Naive thymus-derived CD4-positive, alpha-beta T cell (primary cell): ENCODE measurements at places on chromosomes 2 and 18. TPM values are rescaled to one million over a fixed set of nuclear protein-coding genes. Genes with fewer than 3 reads are reported as not detected.

RESP18 gene
- total RNA-seq = not detected

GALNT5 gene
- total RNA-seq = not detected in 2 replicates

ASPRV1 gene
- total RNA-seq = 2.9 TPM

FER1L5 gene
- total RNA-seq = not detected

DCC gene
- total RNA-seq = not detected

SGO2 gene
- 29.3 and 32.3 TPM in 2 replicates for total RNA-seq

THSD7B gene
- not detected for total RNA-seq

- DNase-seq = no peak
Measured at GRCh38 chr2:126635736-126636135, 20.2 kb upstream of the GYPC start.

DNA sequence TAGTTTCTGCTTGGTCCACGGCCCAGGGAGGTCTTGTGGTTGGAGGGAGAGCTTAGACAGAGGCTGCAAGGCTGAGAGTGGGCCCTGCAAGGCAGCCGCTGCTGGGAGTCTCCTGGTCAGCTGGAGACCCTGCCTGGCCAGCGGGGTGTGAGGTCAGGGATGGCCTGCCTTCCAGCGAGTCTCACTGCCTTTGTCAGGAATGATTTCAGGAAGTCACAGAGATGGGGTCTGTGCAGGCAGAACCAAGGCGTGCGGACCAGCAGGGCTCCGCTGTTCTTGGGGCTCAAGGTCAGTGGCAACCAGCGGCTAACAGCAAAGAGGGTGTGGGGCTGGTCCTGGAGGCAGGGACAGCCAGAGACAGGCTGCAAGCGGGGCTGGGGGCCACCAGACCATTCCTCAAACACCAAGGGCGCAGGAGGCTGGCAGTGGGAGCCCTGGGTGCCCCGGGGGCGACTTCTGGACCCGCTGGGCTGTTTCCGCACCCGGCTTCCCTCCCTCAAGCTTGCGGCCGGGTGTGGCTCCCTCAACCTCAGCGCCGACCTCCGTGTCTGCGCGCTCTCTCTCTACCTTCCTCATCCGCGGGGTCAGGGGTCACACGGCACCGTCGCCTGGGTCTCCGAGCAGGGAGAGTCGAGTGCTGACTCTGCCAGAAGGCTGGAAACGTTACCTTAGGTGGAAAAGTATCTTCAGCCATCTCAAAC, 124.5 kb upstream of the CTDP1 start:
- no peak for DNase-seq

DNA sequence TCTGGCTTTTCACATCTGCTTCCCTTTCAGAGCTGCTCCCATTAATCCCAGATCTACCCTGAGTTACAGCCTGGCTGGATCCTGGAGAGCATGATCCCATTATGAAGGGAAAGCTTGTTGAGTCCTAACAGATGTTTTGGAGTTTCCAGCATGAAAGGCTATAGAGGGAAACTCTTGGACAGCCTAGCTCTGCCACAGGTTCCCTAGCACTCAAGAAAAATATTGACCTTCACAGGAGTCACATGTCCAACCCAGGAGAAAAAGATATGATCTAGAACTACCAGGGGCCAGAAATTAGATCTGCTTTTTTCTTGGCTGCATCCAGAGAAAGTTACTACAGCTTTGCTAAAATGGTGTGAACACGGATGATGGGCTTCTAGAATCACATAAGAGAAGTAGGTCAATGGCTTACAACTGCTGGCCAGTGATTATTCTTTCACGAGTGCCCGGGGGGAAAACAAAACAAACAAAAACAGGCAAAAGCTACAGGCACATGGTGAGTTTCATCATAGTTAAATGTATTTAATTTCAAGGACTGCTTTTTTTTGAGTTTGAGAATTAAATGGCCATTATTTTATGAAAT, 15.9 kb downstream of the CCDC93 start:
- DNase-seq = no peak

DNA sequence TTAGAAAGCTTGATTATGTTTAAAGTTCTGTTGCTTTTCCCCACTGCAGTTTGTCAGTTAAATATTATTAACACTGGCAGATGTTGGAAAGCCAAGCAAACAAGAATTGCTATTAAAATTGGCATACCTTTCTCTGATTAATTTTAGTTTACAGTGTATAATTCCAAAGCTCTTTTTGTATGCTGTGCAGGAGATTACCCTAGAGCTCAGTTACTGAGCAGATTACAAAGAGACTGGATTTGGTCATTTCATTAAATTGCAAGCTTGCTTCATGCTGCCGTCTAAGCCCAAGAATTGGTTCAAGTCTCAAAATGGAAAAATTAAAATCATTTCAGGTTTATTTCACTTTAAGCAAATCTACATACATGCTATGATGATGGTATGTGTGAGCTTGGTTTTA, 2.3 kb downstream of the ASAP2 start:
- DNase-seq = no peak

DNA sequence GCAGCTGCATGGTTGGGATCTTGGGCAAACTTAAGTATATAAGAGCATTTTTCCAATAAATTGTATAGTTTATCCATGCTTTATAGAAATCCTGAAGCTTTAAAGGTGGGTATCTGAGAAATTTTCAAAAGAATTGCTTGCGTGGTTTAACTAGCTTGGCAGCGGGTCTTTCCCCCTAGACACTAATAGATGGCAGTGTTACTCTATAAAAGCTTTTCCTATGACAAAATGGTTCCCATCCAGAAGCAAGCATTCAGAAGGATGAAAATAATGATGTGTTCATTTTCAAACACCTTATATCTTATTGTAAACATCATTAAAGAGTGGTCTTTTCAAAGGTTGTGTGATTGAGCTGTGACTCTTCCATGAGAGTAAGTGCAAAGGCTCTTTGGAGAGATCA, 45.9 kb downstream of the KDM3A start:
- DNase-seq = no peak

DNA sequence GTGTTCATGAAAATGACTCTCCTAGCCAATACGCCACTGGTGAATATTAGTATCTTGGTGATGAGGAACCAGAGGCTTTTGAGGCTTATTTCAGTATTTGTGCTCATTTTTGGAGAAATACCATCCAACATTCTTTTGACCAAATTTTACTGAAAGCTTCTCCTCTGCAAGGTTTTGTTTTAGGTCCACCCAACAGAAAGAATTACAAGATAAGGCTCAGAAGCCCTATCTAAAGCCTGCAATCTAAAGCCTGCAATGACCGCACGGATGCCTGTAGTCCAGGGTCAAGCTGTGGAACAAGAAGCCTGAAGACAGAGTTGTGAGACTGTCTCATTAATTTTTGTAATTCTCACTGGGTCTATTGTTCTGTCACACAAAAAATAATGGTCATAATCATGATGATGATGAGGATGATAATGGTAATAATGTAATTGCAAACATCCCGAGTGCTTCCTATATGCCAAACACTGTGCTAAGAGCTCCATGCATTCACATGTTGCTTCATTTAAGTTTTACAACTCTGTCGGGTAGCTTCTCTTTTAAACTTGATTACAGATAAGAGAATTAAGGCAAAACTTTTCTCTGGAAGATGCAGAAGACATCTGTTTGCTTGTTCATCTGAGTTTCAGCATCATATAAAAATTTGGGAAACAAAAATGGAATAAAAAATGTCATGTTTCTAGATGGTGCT, 33.2 kb upstream of the NCOA1 start:
- no peak for DNase-seq

DNA sequence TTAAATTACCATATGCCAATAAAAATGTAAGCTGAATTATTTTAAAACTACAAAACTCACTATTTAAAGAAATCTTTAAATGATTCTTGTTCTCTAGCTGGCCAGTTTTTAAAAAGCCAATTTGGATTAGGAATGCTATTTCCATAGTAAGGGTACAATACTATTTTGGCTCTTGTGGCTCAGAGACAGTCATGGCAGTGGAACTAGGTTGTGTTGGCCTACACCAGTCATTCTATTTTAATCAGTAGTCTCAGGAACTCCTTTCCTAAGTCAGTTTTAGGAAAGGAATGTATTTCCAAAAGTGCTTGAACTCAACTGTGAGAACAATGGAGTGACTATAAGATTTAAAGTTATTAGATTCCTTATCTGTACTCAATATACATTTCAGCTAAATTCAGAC, 5.9 kb downstream of the BOLL start:
- DNase-seq = no peak

GRCh38 chr2:460861-461260, 173.0 kb upstream of the ALKAL2 start:
- DNase-seq = peak; percentile 37

DNA sequence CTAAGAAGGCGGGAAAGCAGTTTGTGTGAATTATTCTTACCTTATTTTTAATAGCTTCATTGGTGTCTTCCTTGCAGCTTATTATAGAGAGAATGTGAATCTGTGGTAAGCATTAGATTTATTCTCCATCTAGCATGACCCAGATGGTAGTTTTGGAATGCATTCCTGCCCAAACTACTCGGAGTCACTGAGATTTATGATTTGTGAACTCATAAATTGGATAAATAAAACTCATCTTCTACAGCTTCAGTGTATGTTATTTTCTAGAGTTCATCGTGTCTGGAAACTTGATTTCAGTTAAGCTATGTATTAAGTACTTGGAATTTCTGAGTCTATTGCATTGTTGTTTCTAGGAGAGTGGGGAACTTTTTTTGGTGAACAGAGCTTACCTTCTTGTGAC, 170.5 kb downstream of the FAM210A start:
- no peak for DNase-seq
